T-helper 17 cell (primary cell): ENCODE measurements at places on chromosomes 2 and 18. TPM values are rescaled to one million over a fixed set of nuclear protein-coding genes. Genes with fewer than 3 reads are reported as not detected.

GRCh38 chr2:48124592-48124991 is 218.3 kb upstream of the FBXO11 start:
- DNase-seq: no peak

GRCh38 chr2:37323781-37324535 is 675 bp downstream of the PRKD3 start:
- DNase-seq: no peak

GRCh38 chr2:136106505-136106904 is 11.4 kb downstream of the CXCR4 start:
- no peak for DNase-seq

GRCh38 chr2:20107776-20108175 is 56.3 kb upstream of the LAPTM4A start:
- DNase-seq: no peak

DNA sequence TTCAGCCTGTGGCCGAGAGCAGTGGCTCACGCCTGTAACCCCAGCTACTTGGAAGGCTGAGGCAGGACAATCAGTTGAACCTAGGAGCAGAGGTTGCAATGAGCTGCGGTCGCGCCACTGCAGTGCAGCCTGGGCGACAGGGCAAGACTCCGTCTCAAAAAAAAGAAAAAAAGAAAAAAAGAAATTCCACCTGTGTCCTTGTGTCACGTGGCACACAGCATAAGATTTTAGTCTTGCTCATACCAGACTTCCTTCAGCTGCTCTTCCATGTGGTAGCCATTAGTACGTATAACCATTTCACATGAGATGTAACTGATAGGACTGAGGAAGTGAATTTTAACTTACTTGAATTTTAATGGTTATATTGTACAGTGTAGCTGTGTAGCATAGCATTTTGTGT is 4.0 kb downstream of the NOP58 start:
- no peak for DNase-seq

- DNase-seq: no peak
Observed at GRCh38 chr18:48836806-48837615, 113.8 kb downstream of the SMAD7 start.

DNA sequence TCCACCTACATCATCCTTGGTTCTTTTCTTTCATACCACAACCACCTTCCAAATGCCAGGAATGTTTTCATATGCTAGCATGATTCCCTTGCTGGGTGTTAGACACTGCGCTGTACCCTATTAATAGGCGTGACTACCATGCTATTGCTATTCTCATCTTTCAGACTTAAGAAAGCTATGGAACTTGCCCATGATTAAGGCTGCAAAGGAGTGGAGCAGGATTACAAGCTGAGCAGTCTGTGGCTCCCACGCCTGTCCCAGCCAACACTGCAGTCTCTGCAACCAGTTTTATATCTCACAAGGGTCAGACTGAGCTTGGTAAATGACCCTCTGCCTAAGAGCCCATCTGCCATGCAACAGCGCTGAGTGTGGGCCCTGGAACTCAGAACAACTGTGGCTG is 285.7 kb upstream of the POU3F3 start:
- no peak for DNase-seq

DNA sequence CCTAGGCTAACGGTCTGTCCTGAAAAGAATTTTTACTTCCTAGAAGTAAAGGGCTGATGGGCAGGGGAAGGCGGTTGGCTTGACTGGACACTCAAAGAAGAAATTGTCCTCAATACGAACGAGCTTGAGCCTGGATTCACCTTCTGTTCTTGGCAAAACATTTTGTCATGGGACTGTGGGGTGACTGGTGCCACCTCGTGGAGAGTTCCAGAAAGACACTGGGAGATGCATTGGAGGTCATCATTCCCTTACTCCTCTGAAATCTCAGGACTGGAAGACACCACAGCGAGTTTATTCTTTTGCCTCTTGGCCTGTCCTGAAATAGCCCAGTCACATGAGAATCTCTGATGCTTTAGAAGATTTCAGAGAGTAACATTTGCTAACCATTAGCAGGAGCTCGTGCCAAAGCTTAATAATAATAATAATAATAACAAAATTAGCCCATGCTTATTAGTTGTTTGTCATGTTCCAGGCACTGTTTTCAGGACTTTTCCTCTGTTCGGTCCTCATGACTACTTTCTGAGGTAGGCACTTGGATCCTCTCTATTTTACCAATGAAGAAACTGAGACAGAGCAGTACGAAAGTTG is 44.5 kb downstream of the TMEM182 start:
- peak; percentile 18 for DNase-seq

- DNase-seq: no peak
Observed at GRCh38 chr2:211730215-211730614, 808.4 kb downstream of the ERBB4 start.

- no peak for DNase-seq
Observed at GRCh38 chr2:46540496-46541331, 61.3 kb downstream of the TMEM247 start.

- no peak for DNase-seq
Observed at GRCh38 chr2:56505885-56506284, 322.1 kb downstream of the CCDC85A start.

DNA sequence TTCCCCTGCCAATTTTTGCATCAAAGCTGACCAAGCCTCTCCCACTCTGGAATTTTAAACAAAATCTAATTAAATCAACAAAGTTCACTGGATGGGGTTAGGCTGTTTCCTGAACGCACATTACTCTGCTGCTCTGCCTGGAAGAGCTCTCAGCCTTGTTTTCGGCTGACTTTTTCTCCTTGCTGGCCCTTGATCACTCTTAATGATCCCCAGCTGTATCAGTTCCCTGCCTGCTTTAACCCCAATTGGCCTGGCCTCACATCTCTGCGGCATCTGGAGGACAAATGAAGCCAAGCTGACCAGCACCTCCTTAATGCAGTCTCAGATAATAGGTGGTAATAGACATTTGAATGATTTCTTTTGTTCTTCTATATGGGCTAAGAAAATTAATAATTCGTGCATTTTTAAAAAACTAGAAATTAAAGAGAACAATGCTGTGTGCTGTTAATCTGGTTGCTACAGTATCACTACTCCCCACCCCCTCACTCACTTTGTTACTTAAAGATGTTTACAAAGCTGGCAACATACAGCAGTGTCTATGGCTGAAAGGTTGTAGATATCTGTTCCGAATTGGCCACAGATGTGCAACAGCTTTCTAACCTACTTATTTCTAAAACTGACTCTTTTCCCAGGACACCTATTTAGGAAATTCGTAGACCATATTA is 415.2 kb upstream of the KCNH7 start:
- no peak for DNase-seq

- DNase-seq: no peak
Observed at GRCh38 chr2:43648994-43649701, 12.1 kb downstream of the PLEKHH2 start.

DNA sequence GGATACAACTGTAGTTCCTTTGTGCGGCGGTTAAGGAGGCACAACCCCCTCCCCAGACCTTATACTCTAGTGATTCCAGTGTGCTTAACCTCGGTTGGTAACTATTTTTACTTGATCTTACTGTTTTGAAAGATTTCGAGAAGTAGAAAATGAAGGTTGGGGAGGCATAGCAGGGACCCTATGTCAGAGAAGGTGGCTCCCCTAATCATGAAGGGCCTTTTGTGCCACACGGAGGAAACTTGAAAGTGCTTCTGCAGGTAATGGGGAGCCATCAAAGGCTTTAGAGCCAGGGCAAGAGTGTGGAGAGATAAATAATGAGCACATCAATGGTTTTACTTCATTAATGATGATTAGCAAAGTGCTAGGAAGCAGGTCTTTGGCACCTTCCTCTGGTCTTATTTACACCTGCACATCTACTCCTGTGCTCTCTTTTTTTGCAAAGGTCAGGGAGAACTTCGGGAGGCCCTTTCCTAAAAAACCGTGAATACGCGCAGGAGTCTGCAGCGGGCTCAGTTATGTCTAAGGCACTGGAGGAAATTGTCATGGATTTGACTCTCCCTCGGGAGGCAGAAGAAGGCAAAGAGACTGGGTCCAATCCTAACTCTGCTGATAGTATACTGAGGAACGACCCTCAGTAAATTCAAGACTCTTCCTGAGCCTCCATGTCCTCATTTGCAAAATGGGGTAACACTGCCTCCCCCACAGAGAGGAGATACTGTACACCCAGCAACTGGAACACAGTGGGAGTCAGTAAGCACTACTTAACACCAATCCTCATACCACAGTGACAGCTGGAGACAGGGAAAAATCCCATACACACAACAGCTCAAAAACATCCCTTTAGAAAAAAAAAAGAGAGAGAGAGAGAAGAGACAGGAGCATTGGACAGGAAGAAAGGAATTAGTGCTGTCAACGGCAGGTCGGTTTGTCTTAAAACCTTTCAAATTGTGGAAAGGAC is 81.6 kb downstream of the DDX1 start:
- no peak for DNase-seq

GRCh38 chr2:179266271-179266670 is 1.6 kb upstream of the SESTD1 start:
- DNase-seq: no peak

DNA sequence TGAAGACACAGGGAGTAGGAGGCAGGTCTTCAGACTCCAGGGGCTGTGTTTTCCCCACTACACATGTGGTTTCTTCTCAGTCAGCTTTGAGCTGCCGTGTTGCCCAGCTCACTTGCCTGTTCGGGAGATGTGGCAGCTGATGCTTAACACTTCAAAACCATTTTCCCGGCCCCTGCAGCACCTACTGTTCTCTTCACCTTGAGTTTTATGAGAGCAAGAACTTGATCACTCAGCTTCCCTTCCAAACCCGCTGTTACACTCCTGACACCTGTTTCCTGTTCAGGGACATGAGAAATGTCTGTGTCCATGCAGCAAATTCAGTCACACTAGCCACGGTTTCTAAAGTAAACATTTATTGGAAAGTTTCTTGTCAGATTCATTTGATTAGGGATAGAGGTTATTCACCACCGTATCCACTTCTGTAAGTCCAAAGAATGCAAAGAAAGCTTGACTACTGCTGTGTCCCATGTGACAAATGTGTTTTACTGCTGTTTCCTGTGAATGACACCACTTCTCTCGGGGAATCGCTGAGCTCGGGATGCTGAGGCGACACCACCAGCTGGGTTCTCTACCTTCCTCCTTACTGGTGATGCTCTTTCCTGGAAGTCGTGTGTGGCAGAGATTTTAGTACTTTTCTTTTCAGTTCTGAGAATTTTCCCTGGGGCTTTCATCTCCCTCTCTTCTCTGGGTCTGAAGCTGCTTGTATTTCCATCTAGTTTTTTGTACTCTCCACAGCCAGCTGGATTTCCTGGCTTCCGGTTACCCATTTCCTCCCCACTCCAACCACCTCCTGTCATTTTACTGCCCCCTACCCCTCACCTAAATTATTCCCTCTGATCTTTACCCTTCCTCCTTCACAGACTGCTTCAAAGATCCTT is 91.7 kb downstream of the KLF7 start:
- DNase-seq: no peak

- no peak for DNase-seq
Observed at GRCh38 chr2:170740660-170741059, 25.5 kb downstream of the SP5 start.

GRCh38 chr2:164430166-164430783 is 191.0 kb downstream of the GRB14 start:
- DNase-seq: no peak

DNA sequence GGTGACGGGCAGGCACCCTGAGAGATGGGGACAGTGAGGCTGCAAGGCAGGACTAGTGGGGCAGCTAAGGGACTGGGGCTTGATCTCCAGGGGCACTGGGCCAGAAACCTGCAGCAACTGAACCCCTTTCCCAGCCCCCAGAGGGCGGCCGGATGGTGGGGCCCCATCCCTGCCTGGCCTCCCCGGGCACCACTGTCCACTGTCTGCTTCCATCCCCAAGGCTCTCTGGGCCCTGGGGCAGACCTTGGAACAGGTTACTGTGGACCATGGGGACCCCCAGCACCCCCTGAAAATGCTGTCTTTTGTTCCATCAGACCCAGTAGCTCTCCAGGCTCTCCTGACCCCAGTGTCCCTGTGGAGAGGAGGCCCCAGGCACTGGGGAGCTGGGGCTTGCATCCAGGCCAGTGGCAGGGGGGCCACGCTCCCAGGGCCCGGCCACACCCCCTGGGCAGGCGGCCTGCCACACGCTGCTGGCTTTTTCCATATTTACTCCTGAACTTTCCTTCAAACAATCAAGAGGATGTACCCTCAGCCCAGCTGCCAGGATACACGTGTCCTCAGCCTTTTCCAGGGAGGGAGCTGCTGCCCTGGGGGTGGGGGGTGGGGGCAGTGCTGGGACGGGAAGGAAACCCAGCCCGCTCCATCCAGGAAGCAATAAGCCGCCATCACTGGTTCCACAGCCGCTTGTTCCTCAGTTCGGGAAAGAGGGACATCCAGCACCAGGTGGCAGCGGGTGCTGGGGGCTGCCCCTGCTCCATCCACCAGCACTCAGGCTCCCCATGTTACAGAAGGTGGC is 102.3 kb upstream of the ODC1 start:
- DNase-seq: no peak

DNA sequence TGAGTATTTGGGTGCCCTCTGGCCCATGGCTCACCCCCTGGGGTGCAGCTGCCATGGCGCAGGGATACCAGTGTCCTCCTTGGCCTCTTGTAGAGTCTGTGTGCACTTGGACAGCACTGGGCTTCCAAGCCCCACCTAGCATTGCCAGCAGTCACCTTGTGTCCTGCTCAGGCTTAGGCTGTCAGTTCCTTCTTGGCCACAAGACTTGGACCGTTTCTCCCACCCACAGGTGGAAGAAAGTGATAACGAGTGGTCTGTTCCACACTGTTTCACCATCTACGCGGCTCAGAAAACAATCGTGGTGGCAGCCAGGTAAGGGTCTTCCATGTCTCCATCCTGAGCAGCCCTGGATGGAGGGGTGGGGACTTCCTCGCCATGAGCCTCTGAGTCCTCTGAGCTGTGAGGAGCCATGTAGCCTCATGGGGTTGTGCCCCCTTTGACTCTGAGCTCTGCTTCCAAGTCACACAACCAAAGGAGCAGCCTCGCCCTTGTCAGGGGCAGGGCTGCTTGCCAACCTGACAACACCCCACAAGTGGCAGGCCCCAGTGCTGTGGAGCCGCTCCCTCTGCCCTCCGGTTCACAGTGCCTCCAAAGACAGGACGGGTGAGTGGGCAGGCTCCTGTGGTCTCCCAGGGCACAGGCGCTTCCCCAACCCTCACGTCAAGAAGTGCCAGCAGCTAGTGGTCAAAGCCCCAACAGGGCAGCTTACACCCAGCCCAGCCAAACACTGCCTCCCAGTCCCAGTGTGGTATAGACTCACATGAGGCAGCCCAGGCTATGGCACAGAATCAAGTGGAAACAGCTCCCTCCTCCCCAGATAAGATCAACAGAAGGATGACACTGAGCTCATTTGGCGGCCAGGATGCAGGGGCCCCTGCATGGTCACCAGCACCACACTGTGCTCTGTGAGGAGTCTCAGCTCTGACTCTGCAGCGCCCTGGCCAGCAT is 18.4 kb downstream of the STK25 start:
- no peak for DNase-seq

CCDC102B gene
- total RNA-seq: 2.6 TPM

PPP1R1C gene
- not detected for total RNA-seq

HDLBP gene
- total RNA-seq: 136 TPM

ZEB2 gene
- total RNA-seq: 49.5 TPM

IL36G gene
- total RNA-seq: not detected

ABHD1 gene
- 0.65 TPM for total RNA-seq

SIX3 gene
- not detected for total RNA-seq

ASPRV1 gene
- 1.1 TPM for total RNA-seq
